ENCODE measurements at places on chromosomes 1 and 21. TPM values are rescaled to one million over a fixed set of nuclear protein-coding genes. Genes with fewer than 3 reads are reported as not detected.
A peak's percentile ranks its signal among the peaks of the same experiment; 100 is the strongest.

Gene RAD54L
- total RNA-seq: 28.9 TPM

GRCh38 chr1:88378560-88378959, 305.5 kb upstream of the PKN2 start:
- H3K27me3 ChIP-seq: no peaks in the 10 kb centered on the region
- no peaks in the 10 kb centered on the region for H3K4me1 ChIP-seq
- H3K36me3 ChIP-seq: no peaks in the 10 kb centered on the region
- H3K4me3 ChIP-seq: no peak overlapping the region

DNA sequence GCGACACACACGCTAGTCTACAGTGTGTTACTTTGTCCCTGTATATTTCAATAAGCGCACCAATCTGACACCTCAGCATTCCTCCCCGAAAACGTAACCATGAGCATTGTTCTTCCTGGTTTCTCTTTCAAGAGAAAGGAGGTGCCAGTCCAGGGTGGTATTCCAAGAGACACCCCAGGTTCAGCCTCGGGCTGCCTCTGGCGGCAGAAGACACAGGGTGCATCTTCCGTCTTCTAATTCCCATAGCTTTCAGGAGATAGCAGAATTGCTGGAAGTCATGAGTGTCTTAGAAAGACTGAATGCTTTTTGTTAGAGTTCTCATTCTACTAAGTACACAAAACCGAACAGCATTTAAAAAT, 15.9 kb upstream of the RGS8 start:
- H3K4me1 ChIP-seq: no peaks in the 10 kb centered on the region
- H3K4me3 ChIP-seq: no peak overlapping the region
- H3K27ac ChIP-seq: no peak overlapping the region
- no peak for DNase-seq
- no peaks in the 10 kb centered on the region for H3K36me3 ChIP-seq

- no peaks in the 10 kb centered on the region for H3K27me3 ChIP-seq
- H3K27ac ChIP-seq: no peak overlapping the region
- DNase-seq: no peak
- H3K4me3 ChIP-seq: no peak overlapping the region
- no peaks in the 10 kb centered on the region for H3K4me1 ChIP-seq
These were observed 76.4 kb upstream of the MAN1A2 start for GRCh38 chr1:117290890-117291289.

DNA sequence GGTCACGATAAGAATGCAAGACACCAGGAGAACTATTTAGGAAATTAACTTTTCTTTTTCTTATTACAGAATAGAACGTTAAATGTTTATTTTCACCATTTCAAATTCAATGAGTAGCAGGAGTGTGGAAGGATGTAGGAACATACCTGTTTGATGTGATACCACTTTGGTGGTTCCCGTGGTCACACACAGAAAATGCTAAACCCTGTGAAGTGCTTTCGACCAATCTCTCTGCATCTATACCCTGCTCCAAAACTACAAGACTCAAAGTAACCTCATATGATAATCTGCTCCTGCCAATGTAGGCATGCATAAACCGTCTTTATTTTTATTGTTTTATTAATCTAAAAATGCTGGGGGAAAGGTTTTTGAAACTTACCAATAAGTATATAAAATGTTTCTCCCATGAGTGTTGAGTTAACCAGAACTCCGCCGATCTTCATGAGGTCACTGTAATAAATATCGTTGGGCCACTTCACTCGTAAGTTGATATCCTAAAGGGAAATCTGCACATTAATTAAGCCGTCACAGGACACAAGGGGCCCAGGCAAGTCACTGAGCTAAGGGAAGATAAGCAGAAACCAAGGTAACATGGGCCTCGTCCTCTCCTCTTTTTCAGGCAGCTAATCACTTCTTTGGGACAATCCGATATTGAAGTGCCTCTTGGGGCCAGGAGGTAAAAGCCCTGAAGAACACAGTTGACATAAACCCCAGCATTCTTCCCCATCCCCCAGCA, 60.6 kb downstream of the SIM2 start:
- no peak for DNase-seq
- H3K27ac ChIP-seq: no peak overlapping the region
- H3K27me3 ChIP-seq: no peaks in the 10 kb centered on the region
- no peak overlapping the region for H3K4me3 ChIP-seq
- H3K36me3 ChIP-seq: no peaks in the 10 kb centered on the region

GRCh38 chr1:1230656-1231399, 973 bp downstream of the SDF4 start:
- 0 out of 2 replicates have a peak, but pooled peaks cover 3% of the 10 kb centered on the region for H3K4me1 ChIP-seq
- H3K36me3 ChIP-seq: peaks cover 10% of the 10 kb centered on the region
- peak overlapping the region; percentile 98 for H3K27ac ChIP-seq
- DNase-seq: peak; percentile 45

- H3K27ac ChIP-seq: no peak overlapping the region
- peaks cover 15% of the 10 kb centered on the region for H3K36me3 ChIP-seq
- no peak for DNase-seq
- peaks cover 6% of the 10 kb centered on the region for H3K4me1 ChIP-seq
- no peaks in the 10 kb centered on the region for H3K27me3 ChIP-seq
These were observed 4.0 kb downstream of the WDR26 start for GRCh38 chr1:224430511-224431113.

DNA sequence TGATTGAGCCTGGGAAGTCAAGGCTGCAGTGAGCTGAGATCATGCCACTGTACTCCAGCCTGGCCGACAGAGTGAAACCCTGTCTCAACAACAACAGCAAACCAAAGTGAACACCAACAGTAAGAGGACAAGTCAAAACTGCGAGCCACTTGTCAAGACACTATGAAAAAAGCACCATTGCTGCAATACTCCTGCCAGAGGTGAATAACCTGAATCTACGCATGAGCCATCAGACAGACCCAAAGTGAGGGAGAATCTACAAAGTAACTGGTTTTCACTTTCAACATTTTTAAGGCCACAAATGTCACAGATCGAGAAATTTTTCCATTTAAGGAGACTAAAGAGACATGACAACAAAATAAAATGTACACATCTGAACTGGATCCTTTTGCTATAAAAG, 21.9 kb downstream of the SYNJ1 start:
- no peak overlapping the region for H3K4me3 ChIP-seq
- H3K4me1 ChIP-seq: no peaks in the 10 kb centered on the region
- H3K36me3 ChIP-seq: no peaks in the 10 kb centered on the region
- no peak overlapping the region for H3K27ac ChIP-seq
- DNase-seq: no peak
- H3K27me3 ChIP-seq: no peaks in the 10 kb centered on the region

GRCh38 chr1:51287966-51288365, 42.4 kb downstream of the TTC39A start:
- H3K4me1 ChIP-seq: peaks cover 16% of the 10 kb centered on the region
- peaks cover 5% of the 10 kb centered on the region for H3K36me3 ChIP-seq
- DNase-seq: no peak
- no peak overlapping the region for H3K4me3 ChIP-seq
- H3K27me3 ChIP-seq: no peaks in the 10 kb centered on the region

- peaks cover 5% of the 10 kb centered on the region for H3K4me1 ChIP-seq
- H3K4me3 ChIP-seq: no peak overlapping the region
- H3K27me3 ChIP-seq: no peaks in the 10 kb centered on the region
- DNase-seq: no peak
These were observed 8.3 kb downstream of the FAM229A start for GRCh38 chr1:32353886-32354570.

GRCh38 chr1:31111290-31111951, 45.9 kb upstream of the PUM1 start:
- H3K4me3 ChIP-seq: no peak overlapping the region
- no peaks in the 10 kb centered on the region for H3K36me3 ChIP-seq
- no peak overlapping the region for H3K27ac ChIP-seq
- 0 out of 2 replicates have a peak, but pooled peaks cover 4% of the 10 kb centered on the region for H3K4me1 ChIP-seq

DNA sequence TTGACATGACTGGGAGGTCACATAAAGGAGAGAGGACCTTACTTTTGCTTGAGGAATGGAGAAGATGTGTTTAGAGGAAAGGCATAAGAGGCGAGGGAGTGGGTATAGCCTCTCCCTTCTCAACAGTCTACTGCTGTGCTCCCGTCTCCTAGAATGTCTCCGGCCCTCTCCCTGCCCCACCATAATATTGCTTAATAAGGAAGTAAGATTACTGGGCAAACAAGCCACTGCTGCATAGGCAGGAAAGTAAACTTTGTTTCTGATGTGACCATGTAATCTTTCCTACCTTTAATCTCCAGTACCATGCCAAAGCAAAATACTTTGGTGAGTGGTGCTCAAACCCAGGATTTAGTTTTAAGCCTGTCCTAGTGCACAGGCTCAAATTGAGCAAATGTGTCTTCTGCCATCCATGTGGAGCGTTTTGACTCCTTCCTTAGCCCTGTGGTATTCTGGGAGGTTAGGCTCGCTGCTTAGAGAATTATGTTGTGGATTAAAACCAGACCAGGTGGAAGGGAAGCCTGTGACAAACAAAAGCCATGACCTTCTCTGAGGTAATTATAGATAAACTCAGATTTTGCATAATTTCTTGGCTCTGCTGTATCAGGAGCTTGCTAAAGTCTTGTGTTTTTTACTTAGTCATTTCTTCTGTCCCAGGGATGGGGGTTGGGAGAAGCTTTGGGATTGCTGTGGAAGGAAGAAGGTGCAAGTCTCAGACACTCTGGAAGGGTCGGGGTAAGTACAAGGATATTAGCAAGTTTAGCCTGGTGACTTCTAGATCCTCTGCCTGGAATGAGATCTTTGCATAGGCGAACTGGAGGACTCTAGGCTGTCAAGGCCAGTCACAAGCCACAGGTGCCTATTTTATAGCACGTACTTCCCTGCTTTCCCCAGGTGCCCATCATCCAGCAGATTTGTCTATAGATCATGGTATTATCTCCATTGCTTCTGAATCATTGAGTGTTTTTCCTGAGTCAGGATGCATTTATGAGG, 34.5 kb upstream of the DIPK1A start:
- DNase-seq: no peak
- H3K27ac ChIP-seq: no peak overlapping the region
- no peaks in the 10 kb centered on the region for H3K36me3 ChIP-seq
- peaks cover 5% of the 10 kb centered on the region for H3K4me1 ChIP-seq
- H3K4me3 ChIP-seq: no peak overlapping the region

Gene HES3
- not detected for total RNA-seq

GRCh38 chr1:6108937-6109614, 63.4 kb downstream of the KCNAB2 start:
- H3K4me3 ChIP-seq: no peak overlapping the region
- peak; percentile 35 for DNase-seq
- no peaks in the 10 kb centered on the region for H3K27me3 ChIP-seq
- H3K4me1 ChIP-seq: peaks cover 4% of the 10 kb centered on the region
- H3K27ac ChIP-seq: no peak overlapping the region

Data from HCT116 (cell line).